Fibroblast of lung (primary cell): ENCODE measurements at places on chromosomes 16 and 17. TPM values are rescaled to one million over a fixed set of nuclear protein-coding genes. Genes with fewer than 3 reads are reported as not detected.

GRCh38 chr16:3861808-3862451, 18.6 kb downstream of the CREBBP start:
- no peaks in the 10 kb centered on the region for H3K27me3 ChIP-seq
- no peak overlapping the region for H3K27ac ChIP-seq
- peak; percentile 44 for DNase-seq
- H3K4me1 ChIP-seq = peaks cover 18% of the 10 kb centered on the region
- no peak overlapping the region for H3K4me3 ChIP-seq

- H3K27me3 ChIP-seq = no peaks in the 10 kb centered on the region
- H3K4me1 ChIP-seq = no peaks in the 10 kb centered on the region
- H3K4me3 ChIP-seq = no peak overlapping the region
- DNase-seq = no peak
- no peaks in the 10 kb centered on the region for H3K36me3 ChIP-seq
Observed at GRCh38 chr16:20675488-20676267, 21.8 kb downstream of the ACSM1 start.

DNA sequence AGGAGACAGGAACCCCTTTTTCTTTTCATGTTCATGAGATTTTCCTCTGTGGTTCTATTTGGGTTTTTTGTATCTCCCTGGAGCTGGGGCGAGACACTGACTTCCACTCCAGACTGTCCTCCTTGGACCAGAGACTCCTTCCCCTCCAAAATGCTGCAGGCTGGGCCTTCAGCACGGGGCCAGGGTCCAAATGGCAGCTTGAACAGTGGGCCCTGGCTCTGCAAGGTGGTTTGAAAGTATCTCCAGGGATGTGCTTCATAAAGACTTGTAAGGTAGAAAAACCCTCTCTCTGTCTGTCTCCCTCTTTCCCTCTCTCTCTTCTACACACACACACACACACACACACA, 236.1 kb downstream of the ZNF423 start:
- peaks cover 8% of the 10 kb centered on the region for H3K4me1 ChIP-seq
- no peaks in the 10 kb centered on the region for H3K27me3 ChIP-seq
- no peak overlapping the region for H3K4me3 ChIP-seq
- no peaks in the 10 kb centered on the region for H3K36me3 ChIP-seq
- no peak overlapping the region for H3K27ac ChIP-seq

- H3K4me1 ChIP-seq = peaks cover 14% of the 10 kb centered on the region
- no peak overlapping the region for H3K4me3 ChIP-seq
- no peak overlapping the region for H3K27ac ChIP-seq
- DNase-seq = no peak
- no peaks in the 10 kb centered on the region for H3K27me3 ChIP-seq
Observed at GRCh38 chr17:73335591-73336407, 24.0 kb upstream of the CDC42EP4 start.

DNA sequence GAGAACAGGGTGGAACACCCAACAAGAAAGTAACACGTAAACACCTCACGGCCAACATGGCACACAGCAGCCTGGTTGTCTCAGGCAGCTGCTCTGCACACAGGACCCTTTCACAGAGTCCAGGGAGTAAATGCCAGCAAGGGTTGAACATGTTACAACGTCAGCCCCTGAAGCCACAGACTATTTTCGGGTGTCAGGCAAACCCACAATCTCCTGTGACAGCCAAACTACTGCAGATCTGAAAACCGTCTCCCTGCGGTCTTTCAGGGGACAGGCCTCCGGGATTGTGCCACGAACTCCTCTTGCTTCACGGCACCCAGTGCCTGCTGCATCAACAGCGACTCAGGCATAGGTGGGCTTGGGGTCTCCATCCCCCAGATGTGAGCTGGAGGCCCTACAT, 127.7 kb downstream of the XYLT1 start:
- no peaks in the 10 kb centered on the region for H3K36me3 ChIP-seq
- no peaks in the 10 kb centered on the region for H3K27me3 ChIP-seq
- no peak overlapping the region for H3K4me3 ChIP-seq
- no peak overlapping the region for H3K27ac ChIP-seq

- H3K4me1 ChIP-seq = peaks cover 4% of the 10 kb centered on the region
- H3K36me3 ChIP-seq = peaks cover 5% of the 10 kb centered on the region
- no peak overlapping the region for H3K27ac ChIP-seq
- peaks cover 20% of the 10 kb centered on the region for H3K27me3 ChIP-seq
- H3K4me3 ChIP-seq = no peak overlapping the region
- DNase-seq = no peak
Observed at GRCh38 chr17:47807421-47807820, 14.2 kb downstream of the OSBPL7 start.

GRCh38 chr17:78806451-78806850, 24.4 kb upstream of the CYTH1 start:
- peaks cover 32% of the 10 kb centered on the region for H3K36me3 ChIP-seq
- H3K27ac ChIP-seq = no peak overlapping the region
- no peaks in the 10 kb centered on the region for H3K4me1 ChIP-seq
- no peak for DNase-seq
- H3K27me3 ChIP-seq = no peaks in the 10 kb centered on the region

GRCh38 chr16:85221771-85222154, 109.5 kb upstream of the CIBAR2 start:
- H3K4me3 ChIP-seq = no peak overlapping the region
- H3K27me3 ChIP-seq = no peaks in the 10 kb centered on the region
- H3K36me3 ChIP-seq = no peaks in the 10 kb centered on the region
- no peak overlapping the region for H3K27ac ChIP-seq
- H3K4me1 ChIP-seq = peaks cover 16% of the 10 kb centered on the region

DNA sequence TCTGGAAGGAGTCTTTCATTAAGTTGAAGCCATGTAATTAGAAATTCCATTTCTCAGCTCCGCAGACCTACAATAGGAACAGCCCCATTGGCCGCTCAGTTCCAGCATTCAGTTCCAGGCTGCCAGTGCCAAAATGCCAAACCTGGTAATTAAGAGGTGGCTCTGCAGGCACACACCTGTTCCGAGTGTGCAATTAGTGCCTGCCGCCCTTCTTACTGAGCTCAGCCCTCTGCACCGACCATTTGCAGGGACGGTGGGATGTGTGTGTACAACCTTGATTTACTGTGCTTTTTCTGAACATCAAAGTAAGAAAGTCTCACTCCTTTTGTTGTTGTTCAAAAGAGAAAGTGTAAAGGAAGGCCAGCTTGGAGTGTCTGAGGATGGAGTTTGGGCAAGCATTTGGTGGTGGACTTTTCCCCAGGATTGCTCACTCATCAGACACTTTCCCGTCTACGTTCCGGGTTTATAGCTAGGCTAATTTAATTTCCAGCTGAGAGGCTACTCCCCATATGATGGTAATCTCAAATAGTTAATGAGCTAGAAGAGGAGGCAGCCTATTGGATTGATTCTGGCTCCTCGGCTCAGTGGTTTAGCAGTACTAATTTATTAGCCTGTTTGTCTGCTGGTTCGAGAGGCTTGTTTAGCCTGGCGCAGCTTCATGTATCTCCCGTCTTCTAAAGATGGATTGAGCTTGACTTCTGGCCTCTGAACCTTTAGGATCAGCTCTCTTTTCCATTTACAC, 20.0 kb downstream of the HS3ST3B1 start:
- H3K36me3 ChIP-seq = no peaks in the 10 kb centered on the region
- no peaks in the 10 kb centered on the region for H3K4me1 ChIP-seq
- H3K27ac ChIP-seq = no peak overlapping the region
- DNase-seq = peak; percentile 43
- H3K27me3 ChIP-seq = no peaks in the 10 kb centered on the region

The UNC45B gene
- not detected in 2 replicates for polyA plus RNA-seq

The TBC1D3H gene
- polyA plus RNA-seq = not detected in 2 replicates

The NEURL4 gene
- polyA plus RNA-seq = 6.0 and 8.3 TPM in 2 replicates

The USP22 gene
- polyA plus RNA-seq = 235 and 314 TPM in 2 replicates

The NAGS gene
- 0.58 and 0.95 TPM in 2 replicates for polyA plus RNA-seq

The ITGAD gene
- not detected in 2 replicates for polyA plus RNA-seq

The BMERB1 gene
- 39.4 and 46.0 TPM in 2 replicates for polyA plus RNA-seq
